Cerebellar cortex (tissue), 1 donor: ENCODE measurements at places on chromosomes 12 and 14.

DNA sequence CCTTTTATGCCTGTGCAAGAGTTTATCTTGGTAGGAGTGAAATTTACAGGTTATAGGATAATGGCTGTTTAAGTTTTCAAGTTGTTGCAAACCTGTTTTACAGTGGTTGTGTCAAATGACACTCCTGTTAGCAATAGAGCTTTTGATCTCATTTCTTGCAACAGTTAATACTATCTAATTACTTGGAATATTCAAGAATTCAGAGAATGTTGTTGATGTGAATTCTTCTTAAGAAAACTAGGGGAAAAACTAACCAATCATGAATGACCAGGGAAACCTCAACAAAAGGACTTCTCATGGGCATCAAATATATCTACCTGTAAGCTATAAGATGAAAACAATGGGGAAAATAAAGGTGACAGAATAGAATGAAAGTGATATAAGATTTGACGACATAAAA, 85.0 kb downstream of the IPO8 start:
- DNase-seq, result no peak

GRCh38 chr12:42421844-42422779, 96.1 kb downstream of the PPHLN1 start:
- no peak for DNase-seq

DNA sequence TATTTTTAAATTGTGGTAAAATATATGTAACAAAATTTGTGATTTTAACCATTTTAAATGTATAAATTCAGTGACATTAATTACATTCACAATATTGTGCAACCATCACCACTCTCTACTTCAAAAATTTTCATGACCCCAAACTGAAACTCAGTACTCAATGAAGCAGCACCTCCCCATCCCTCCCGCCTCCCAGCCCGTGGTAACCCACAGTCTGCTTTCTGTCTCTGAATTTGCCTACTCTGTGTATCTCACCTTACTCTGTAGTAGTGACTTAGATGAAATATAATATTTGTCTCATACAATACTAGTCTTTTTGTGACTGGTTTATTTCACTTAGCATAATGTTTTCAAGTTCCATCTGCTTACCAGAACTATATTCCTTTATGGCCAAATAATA, 36.2 kb downstream of the EML1 start:
- no peak for DNase-seq

DNA sequence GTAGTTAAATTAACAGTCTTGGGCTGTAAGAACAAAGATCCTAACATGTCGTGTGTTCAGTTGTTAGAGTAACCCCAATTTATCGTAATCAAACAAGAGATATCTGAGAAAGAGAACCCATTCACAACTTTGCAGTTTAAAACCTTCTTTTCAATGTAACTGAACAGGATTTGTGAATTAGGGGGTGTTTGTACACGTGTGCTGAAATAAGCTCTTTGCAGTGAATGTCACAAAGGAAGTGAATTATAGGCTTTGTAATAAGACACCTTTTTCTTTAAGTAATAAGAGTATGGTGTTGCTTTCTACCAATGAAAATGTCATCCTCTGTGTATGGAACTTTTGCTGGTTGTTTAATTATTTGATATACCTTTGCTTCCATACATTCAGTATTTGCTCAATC, 114.0 kb downstream of the ALX1 start:
- DNase-seq, result no peak

GRCh38 chr12:84124211-84124610, 788.4 kb downstream of the SLC6A15 start:
- DNase-seq, result no peak

DNA sequence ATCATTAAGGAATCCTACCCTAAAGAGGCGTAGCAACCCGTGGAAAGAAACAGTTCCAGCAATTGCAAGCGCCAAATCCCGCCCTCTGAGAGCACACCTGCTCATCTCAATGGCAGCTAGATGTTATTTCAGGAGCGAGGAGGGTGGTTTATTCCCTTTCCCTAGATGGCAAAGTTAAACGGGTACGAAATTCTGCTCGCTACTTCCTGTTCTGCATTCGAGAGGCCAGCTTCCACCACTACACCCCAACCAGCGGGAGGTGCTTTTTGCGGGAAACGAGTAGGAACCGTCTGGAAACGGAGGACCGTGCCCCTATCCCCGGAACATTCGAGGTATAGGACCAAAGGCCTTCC, 536 bp downstream of the VPS29 start:
- DNase-seq, result peak; percentile 62

DNA sequence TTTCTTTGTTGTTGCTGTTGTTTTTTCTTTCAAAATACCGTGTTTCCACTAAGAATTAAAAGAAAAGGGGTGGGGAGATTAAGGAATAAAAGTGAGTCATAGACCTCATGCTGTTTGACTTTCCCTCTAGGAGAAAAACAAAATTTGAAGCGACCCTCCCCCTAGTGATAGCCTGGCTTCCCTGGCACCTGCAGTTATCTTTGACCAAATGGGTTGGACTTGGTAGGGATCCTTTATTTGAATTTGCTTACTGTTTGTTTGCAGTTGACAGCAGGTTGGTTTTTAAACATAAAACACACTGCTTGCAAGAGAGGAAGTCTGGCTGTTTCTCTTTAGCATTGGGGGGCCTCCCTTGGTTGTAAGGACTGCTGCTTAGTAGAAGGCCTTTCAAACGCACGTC, 14.0 kb downstream of the OTX2 start:
- no peak for DNase-seq

GRCh38 chr12:1204581-1205121, 213.6 kb downstream of the ERC1 start:
- DNase-seq, result no peak

DNA sequence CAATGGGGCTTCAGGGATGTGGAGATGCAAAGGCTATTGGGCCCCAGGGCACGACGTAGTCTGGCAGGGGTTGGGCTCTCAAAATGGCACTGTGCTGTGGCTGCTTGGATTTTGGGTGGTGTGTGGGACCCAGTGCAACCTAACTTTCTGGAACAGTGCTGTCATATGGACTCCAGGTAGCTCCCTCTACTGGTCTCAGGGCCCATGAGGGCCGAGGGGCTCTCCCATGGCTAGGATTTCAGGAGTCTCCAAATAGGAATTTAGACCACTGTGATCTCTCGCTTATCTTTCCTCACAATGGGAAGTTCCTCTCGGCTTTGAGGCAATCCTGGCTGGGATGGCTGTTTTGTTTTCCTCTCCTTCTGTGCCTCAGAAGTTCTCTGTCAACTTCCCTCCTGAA, 68.2 kb upstream of the MUCL1 start:
- no peak for DNase-seq

- DNase-seq, result no peak
Observed at GRCh38 chr12:124814741-124815613, 48.7 kb downstream of the SCARB1 start.

GRCh38 chr12:68375756-68376695, 43.9 kb upstream of the MDM1 start:
- DNase-seq, result peak; percentile 40

- DNase-seq, result no peak
Observed at GRCh38 chr12:72699362-72699761, 427.2 kb downstream of the TRHDE start.

DNA sequence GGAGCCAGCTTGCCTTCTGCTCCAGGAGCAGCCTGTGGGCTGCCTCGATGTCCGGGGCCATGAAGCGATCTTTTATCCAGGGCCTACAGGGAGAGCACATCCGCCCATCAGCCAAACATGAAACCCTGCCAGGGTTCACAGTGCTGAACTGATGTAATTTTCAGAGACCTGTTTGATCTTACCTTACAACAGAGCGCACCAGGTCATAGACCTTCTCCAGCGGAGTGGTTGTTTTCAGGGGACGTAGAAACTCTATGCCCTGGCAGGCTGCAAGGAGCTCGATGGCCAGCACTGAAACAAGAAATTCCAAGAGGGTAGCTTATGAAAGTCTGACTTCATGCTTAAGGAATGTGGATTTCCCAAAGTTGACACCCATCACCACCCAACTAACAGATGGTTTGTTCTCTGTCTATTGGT, 19.7 kb downstream of the HAL start:
- no peak for DNase-seq

- no peak for DNase-seq
Observed at GRCh38 chr12:57237596-57237931, 8.1 kb downstream of the SHMT2 start.
